ENCODE measurements at places on chromosomes 1 and 21.

- no peak for DNase-seq
Observed at GRCh38 chr1:115242543-115242942, 95.5 kb downstream of the NGF start.

GRCh38 chr1:70140343-70140742, 65.0 kb downstream of the LRRC40 start:
- DNase-seq: no peak

GRCh38 chr21:45055861-45056260, 18.5 kb upstream of the ADARB1 start:
- no peak for DNase-seq

DNA sequence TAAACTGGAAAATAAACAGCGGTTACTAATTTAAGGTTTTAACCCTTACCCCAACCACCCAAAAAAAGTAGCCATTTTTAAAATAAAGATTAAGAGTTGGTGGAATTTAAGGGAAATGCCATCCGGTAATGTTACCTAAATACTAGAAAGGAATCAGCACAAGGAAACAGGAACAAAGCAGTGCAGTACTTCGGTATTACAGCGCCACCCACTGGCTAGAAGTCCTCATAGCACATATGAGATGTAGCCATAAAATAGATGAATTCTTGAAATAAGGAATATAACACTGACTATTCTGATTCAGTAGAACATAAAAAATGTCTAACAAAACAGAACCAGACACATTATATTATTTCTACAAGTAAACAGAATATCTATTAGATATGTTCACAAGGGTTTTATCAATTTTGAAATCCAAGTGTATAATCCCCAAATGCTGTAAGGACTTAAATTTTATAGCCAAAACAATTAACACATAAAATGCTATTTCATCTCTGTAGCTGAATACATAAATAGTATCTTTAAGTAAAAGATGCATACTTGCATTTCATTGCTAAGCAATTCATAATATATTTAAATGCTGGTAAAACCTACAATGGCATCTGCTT, 58.8 kb downstream of the FRRS1 start:
- DNase-seq: peak; percentile 42

GRCh38 chr1:196209265-196209664, 399.0 kb downstream of the KCNT2 start:
- DNase-seq: no peak

DNA sequence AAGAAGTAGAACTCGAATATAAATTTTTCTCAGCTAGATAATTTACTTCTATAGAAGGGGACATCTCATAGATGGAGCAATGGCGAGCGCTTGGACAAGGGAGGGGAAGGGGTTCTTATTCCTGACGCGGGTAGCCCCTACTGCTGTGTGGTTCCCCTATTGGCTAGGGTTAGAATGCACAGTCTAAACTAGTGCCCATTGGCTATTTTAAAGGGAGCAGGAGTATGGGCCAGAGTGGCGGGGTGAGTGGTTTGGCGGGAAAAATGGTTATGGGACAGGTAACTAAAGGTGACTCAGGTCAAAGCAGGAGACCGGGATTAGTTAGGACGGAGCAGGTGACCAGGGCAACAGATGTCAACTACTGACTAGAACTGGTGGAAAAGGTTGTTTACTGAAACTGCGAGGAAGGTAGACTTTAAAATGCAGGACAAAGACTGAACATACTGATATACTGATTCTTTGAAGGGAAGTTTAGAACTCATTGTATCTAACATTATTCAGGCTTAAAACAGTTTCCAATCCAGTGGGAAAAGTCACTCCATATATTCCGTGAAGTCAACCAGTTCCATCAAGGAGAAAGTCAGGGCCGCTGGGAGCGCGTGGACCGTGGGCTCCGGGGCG, 940 bp upstream of the ATAD3A start:
- DNase-seq: no peak

DNA sequence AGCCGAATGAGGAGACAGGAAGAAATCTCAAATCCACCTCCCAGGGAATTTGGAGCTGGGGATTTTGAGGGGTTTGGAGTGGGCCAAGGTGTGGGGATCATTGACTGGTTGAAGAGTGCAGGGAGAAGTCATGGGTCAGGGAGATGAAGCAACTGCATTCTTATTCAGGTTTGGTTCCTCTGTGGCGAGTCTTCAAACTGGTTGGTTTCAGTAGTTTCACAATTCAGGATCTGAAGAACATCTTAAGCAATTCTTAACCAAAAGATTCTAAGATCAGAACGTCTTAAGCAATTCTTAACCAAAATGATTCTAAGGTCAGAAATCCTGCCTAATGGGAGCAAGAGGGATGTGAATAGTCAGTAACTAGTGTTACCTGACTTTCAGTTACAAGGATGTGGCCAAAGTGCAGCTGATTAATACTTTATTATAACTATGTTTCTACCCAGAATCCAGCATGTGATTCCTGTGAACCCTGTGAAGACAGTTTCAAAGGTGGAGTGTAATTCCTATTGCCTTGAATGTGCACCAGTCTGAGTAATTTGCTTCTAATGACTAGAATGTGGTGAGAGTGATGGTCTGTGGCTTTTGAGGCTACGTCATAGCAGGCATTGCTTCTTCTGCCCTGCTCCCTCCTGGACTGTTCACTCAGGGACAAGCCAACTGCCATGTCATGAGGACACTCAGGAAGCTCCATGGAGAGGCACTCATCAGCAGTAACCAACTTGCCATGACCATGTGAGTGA, 61.2 kb downstream of the OLFML3 start:
- DNase-seq: no peak
